Esophagus squamous epithelium (tissue), 5 donors: ENCODE measurements at places on chromosomes 2 and 18.

- peak; percentile 57 for DNase-seq
Observed at GRCh38 chr2:10448576-10449485, 704 bp upstream of the ODC1 start.

- no peak for DNase-seq
Observed at GRCh38 chr2:70344195-70344594, 42.3 kb upstream of the FAM136A start.

DNA sequence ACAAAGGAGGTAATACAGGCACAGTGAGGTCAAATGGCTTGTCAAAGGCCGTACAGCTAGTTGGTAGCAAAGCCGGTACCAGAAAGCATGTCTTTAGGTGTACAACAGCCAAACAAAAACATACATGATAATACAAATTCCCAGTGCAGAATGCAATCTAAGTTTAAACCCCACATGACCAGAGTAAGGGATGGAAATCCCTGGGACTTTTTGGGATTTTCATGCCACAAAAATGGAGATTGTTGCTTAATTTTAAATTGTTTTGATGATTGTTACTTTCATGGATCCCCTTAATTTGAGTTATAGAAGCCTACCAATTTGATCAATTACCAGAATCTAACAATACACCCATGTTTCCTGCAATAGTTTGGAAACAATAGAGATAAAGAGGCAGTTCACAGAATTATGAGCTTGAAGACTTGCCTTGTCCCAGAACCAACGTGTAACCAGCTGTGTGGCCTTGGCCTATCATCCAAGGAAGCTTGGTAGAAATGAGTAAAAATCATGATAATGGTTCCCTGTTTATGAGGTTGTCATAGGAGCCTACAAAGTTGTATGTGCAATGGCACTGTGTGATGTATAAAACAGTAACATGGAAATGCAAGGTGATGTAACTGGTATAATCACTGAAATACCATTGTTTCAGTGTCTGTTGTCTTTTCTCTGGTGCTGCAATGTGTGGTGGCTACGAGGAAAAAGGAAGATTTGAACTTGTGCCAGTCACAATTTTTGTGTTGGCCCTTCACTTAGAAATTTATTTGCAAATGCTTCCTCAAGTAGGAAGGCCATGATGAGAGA is 85.3 kb downstream of the ZEB2 start:
- DNase-seq = no peak

DNA sequence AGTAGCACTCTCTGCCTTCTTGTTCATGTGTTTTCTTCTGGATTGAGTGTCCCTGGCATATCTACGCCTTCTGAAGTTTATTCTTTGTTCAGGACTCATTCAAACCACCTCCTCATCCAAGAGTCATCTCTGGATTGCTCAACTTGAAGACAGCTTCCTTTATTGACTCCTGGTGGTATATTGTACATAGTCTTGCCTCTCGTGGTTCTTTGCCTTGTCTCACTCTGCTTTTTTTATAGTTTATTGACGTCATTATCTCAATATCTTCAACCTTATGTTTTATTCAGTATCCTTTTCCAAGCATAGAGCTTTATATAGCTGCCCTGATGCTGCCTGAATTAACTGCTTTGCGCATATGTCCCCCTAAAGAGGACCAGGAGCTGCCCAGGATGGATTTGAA is 161.7 kb downstream of the INSIG2 start:
- DNase-seq = no peak

- no peak for DNase-seq
Observed at GRCh38 chr18:53551868-53552426, 672.5 kb downstream of the MBD2 start.

DNA sequence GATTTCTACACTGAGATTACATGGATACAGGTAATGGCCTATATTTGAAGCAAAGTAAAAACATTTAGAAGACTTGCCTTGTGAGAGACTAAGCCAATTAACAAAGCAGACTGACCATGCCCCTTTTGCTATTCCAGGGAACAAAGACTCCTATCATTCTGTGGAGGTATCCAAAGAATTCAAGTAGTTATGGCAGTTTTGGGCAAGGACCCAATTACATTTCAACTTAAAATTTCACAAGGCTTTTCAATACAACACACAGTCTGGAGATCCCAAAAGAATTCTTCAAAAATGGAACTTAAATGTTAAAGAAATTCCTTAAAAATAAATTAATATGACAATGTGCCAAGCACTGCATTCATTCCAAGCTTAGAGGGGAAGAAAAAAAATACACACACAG is 109.2 kb upstream of the CHRNA1 start:
- DNase-seq = no peak
